Activated CD8-positive, alpha-beta memory T cell treated with anti-CD3 and anti-CD28 coated beads, Interleukin-2, amount 50 U/mL, for 48 hours (primary cell): ENCODE measurements at places on chromosomes 12 and 14.

- no peak for DNase-seq
Measured at GRCh38 chr12:59823567-59823966, 227.7 kb downstream of the SLC16A7 start.

DNA sequence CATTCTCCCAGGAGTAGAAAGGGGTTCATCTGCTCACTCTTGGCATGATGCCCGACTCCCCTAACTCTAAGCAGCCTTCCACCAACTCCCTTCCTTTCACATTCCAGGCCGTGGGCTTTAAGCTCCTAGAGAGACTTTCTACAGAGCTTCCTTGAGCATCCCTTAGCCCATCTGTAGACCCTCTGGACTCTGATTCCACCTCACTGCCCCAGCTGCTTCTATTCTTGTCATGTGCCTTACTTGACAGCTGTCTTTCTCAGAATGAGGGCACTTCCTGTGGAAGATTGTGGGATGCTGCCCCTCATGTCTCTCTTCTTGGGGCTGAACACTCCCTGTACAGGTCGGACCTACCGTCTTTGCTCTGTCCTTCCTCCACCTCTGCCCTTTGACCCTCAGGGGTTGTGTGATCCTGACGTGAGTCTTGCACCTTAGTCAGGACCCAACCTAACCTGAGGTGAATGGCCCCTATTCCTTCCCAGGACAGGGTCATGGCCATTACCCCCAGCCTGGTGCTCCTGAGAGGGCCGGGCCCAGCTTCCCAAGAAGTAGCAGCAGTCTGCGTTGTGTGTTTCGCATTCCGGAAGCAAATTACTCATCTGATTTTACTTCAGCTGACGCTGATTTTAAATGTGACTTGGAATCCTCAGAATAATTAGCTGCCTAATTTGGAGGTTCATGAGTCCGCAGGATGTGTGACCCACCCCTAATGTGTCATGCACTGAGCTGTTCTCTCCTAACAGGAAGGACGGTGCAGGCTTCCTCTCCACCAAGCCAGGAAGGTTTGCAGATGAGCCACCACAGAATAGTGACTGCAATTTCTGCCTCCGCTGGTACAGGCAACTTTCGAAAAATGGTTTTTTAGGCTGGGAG, 2.7 kb upstream of the GALNT6 start:
- DNase-seq, result peak; percentile 70

GRCh38 chr12:18992336-18992735, 137.2 kb upstream of the PLEKHA5 start:
- DNase-seq, result no peak

- peak; percentile 57 for DNase-seq
Measured at GRCh38 chr14:51369814-51370213, 129.8 kb downstream of the TMX1 start.

GRCh38 chr14:22099942-22100763, 426.5 kb upstream of the OR4E1 start:
- DNase-seq, result no peak

GRCh38 chr12:77999074-77999715, 168.5 kb downstream of the NAV3 start:
- no peak for DNase-seq

GRCh38 chr12:43676183-43676813, 82.3 kb downstream of the PUS7L start:
- no peak for DNase-seq

DNA sequence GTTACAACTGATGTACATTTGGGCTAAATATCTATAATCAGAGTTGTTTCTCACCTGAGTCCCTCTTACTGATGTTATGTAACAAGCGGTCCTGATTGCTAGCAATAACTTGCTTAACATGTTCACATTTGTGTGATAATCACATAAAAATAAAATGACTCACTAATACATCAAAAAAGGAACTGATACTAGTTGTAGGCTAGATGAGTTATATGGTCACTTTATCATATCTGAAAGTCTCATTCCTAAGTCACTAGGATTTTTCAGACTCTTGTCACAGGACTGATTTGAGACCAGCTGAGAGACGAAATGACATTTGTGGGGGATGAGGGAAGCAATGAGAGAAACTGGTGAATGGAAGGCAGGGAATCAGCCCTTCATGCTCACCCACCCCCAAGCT, 34.3 kb downstream of the NKX2-1 start:
- no peak for DNase-seq

DNA sequence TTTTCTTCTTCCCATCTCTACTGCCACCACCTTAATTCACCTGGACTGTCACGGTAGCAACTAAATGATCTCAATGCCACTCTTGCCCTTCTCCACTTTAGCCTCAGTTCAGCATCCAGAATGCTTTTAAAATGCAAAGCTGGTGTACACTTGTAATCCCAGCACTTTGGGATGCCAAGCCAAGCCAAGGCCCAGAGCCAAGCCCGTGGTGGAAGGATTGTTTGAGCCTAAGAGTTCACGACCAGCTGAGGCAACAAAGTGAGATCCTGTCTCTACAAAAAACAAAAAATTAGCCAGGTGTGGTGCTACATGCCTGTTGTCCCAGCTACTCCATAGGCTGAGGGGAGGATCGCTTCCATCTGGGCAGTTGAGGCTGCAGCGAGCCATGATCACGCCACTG, 5.9 kb downstream of the CIPC start:
- no peak for DNase-seq

- DNase-seq, result no peak
Measured at GRCh38 chr12:33488036-33488435, 48.4 kb upstream of the SYT10 start.

GRCh38 chr12:32302218-32303173, 96.9 kb upstream of the FGD4 start:
- DNase-seq, result no peak

- no peak for DNase-seq
Measured at GRCh38 chr14:96279564-96279963, 23.6 kb downstream of the BDKRB1 start.

GRCh38 chr14:72303930-72304329, 371.7 kb downstream of the RGS6 start:
- no peak for DNase-seq

- no peak for DNase-seq
Measured at GRCh38 chr12:124428792-124429281, 133.9 kb downstream of the RFLNA start.
